Stimulated activated CD4-positive, alpha-beta T cell treated with anti-CD3 and anti-CD28 coated beads, Interleukin-1b, Interleukin-23, amount 100 ng/mL, for 48 hours (primary cell): ENCODE measurements at places on chromosomes 4 and X.

DNA sequence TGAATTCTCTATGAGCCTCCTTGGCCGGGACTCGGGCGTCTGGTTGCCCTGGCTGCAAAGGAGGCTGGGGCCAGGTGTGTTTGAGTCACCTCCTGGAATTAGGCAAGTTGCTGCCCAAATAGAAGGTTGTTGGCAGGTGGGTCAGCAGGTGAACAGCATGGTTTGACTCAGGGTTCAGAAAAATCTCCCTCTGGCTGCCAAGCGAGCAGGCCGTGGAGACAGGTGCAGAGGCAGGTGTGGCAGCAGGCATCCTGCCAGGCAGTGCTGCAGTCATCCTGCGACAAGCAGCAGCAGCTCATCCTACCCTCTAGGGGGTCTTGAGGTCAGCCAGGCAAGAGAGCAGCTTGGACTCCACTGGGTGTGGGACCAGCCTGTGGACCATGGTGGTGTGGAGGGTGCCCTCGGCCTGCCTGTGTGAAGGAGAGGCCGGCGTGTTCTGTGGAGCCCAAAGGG is 8.2 kb downstream of the MSANTD1 start:
- no peak for DNase-seq

DNA sequence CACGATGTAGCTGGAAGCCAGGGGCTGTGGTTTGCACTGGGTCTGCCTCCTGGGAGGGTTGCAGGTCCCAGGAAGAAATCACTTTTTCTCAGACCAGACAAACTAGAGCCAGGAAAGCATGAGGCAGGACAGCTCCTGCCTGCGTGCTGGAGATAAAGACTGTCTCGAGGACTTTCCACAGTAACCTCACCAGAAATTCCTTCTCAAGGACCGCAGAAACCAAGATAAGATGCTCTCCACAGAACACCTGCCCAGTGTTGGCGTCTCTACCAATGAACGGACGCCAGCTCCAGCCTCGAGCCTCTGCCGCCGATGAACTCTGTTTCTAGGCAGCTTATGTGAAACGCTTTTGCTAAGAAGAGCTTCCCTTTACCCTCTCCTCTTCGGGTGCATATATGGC is 76.9 kb upstream of the AFAP1 start:
- no peak for DNase-seq

GRCh38 chr4:3009422-3009821 is 46.1 kb downstream of the GRK4 start:
- DNase-seq: peak; percentile 47

GRCh38 chr4:36651253-36651652 is 369.8 kb downstream of the DTHD1 start:
- no peak for DNase-seq

GRCh38 chr4:124212815-124213630 is 499.5 kb downstream of the ANKRD50 start:
- DNase-seq: no peak

DNA sequence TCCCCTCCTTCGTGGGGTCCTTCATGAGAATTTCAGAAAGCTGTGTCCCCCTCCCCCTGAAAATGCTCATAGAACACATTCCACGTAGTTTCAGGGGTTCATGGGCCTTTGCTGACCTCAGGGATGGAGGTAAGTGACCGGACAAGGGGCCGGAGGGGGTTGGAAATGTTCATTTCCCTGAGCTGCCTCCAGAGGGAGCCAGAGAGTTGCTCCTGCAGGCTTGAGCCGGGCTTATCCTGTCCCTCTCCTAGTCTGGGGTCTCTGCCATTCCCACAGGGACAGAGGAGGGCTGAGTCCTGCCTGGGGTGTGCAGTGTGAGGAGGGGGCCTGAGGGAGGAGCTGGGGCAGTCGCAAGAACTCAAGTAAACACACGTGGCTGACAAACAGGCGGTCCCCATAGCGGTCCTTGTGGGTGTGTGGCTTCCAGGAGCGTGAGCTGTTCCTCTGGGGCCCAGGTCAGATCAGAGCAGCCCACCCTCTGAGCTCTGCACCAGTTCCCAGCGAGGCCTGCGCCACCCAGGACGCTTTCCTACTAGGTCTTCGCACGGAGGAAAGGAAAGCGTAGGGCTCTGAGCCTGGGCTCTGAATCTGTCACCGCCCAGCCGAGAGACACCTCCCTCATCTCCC is 62.5 kb downstream of the WFS1 start:
- no peak for DNase-seq

DNA sequence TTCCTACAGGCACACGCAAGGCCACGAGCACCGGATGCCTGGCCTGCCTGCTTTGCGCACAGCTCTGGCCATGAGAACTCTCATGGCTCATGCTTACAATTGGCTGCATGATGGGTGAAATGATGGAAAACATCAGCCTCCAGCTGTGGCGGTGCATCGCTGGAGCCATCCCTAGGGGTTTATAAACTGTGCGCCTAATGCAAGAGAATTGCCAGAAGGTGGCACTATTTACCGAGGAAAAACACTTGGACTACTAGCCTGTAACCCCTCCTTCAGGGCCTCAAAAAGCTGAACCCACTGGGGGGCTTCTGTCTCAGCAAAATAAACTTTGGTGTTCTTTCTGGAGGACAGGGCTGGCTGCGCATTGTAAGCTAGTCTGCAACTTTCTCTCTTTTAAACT is 51.9 kb downstream of the PHKA2 start:
- DNase-seq: no peak

GRCh38 chr4:86181585-86181984 is 178.3 kb downstream of the MAPK10 start:
- no peak for DNase-seq

GRCh38 chr4:108155373-108155772 is 13.4 kb downstream of the LEF1 start:
- DNase-seq: peak; percentile 35

- DNase-seq: no peak
These were observed 90.5 kb downstream of the ELOVL6 start for GRCh38 chr4:110107866-110108265.

DNA sequence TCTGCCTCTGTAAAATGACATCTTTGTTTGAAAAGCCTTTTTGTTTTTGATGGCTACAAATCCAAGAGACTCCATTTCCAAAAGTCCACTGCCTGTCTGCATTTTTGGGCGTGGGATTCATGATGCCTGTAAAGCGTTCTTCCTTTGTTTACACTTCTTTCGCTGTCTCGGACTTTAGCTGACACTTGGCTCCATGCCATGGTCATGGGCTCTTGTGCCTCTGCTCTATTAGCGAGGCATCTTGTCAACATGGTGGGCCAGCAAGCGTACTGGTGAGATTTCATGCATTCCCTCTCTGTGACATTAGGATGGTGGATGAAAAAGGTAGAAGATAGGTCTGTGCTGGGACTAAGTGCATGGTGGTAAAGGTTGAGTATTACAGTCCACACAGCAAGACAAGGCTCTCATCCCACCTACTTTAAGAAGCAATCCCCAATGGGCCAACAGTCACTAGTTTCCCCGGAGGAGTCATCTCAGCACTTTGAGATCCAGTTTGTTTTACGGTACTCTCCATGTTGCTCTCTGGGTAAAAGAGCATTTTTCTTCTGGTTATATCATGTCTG is 298.2 kb upstream of the KLF3 start:
- no peak for DNase-seq

GRCh38 chr4:151983854-151984253 is 223.0 kb upstream of the GATB start:
- no peak for DNase-seq

DNA sequence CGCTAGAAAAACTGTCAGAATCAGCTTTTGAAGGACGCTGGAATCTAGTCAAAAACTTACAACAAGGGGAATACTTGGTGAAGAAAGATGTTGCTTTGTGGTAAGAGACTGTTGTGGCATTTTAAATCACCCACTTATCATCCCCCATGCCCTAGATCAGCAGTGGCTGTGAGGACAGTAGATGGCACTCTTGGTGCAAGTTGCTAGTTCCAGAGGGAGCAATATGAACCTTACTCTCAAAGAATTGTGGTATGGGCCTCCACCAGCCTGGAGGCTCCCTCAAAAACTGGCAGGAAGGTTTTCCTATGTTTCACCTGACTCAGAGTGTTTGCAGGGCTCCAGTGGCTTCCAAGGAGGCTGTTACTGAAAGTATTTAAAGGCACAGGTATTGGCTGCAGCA is 37.7 kb upstream of the SLC16A2 start:
- DNase-seq: peak; percentile 6

- no peak for DNase-seq
These were observed 247.0 kb downstream of the C4orf33 start for GRCh38 chr4:129342819-129343408.

GRCh38 chr4:100306018-100306417 is 115.8 kb upstream of the DDIT4L start:
- DNase-seq: no peak

GRCh38 chrX:14497184-14497666 is 32.1 kb upstream of the GLRA2 start:
- no peak for DNase-seq

- no peak for DNase-seq
These were observed 119.1 kb downstream of the PAPSS1 start for GRCh38 chr4:107600983-107601382.

GRCh38 chr4:184548648-184549341 is 74.4 kb upstream of the IRF2 start:
- DNase-seq: no peak

- DNase-seq: no peak
These were observed 10.5 kb upstream of the TBC1D19 start for GRCh38 chr4:26573389-26573794.

- DNase-seq: no peak
These were observed 251.6 kb downstream of the NPFFR2 start for GRCh38 chr4:72283357-72283756.

GRCh38 chr4:121015421-121015820 is 56.9 kb downstream of the NDNF start:
- no peak for DNase-seq

GRCh38 chr4:94590493-94590892 is 138.8 kb downstream of the PDLIM5 start:
- no peak for DNase-seq

DNA sequence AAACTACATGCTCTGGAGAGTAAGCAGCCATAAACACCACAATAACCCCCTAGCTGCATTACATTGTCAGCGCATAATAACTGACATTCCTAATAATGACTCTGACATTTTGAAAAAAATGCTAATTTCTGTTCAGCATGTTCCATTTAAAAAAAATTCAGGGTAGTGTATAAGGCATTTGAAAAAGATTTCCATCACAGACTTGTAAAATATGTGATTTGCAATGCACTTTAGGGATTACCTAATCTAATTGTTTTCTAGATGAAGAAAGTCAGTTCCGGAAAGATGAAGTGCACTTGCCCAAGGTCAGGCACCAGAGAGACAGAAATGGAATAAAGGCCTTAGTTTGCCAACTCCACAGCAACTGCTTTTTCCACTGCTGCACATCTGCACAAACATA is 55.3 kb downstream of the FANCB start:
- DNase-seq: no peak

DNA sequence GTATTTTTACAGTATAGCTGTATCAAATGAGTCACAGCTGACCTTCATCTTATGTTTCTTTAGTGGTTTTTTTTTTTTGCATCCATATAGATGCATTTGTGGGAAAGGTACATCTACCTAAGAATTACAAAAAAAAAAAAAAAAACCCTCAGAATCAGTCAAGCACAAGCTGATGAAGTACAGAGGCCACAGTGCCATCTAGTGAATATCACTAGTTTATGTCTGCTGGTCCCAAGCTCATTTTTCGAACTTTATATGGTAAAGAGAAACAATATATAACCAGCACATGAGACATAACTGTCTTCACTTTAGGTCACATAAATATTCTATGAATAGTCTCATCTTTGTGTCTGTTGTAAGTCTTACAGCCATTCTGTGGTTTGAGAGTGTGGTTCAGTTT is 220.1 kb downstream of the DLG3 start:
- DNase-seq: no peak

DNA sequence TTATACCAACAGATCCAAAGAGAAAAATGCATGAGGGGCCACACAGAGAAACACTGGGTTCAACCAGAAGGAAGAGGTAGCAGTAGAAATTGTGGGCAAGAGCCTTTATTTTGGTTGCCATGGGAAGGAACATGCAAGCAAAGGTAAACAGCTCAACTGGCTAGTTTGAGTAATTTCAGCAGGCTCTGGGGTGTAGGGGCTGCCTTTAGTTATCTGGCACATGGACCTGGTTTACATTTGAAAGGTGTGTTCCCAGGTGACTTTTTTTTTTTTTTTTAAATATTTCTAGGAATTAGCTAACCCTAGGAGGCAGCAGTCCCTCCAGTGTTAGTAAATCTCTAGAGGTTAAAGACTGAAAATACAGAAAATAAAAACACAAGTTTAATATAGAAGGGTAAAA is 481.9 kb downstream of the ACTRT1 start:
- no peak for DNase-seq

GRCh38 chr4:6658209-6658595 is 17.7 kb downstream of the MRFAP1 start:
- DNase-seq: no peak

GRCh38 chr4:63459329-63459728 is 949.9 kb downstream of the TECRL start:
- no peak for DNase-seq

DNA sequence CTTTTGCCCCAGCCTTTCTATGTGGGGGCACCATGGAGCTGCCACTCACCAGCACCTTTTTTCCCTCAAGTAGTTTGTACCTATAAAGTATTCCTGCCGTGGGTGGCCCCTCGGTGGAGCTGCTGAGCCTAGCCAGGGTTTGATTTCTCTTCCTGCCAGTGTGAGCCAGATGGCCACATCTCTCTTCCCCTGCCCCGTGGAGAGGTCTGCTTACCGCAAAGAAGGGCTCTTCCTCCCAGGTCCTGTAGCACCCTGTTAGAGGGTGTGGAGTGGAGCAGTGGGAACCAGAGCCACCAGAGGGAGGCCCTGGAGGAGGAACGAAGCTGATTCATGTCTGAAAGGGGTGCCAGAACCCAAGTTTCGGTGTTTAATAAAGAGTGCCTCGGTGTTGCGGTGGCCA is 95.4 kb downstream of the PTTG2 start:
- no peak for DNase-seq

DNA sequence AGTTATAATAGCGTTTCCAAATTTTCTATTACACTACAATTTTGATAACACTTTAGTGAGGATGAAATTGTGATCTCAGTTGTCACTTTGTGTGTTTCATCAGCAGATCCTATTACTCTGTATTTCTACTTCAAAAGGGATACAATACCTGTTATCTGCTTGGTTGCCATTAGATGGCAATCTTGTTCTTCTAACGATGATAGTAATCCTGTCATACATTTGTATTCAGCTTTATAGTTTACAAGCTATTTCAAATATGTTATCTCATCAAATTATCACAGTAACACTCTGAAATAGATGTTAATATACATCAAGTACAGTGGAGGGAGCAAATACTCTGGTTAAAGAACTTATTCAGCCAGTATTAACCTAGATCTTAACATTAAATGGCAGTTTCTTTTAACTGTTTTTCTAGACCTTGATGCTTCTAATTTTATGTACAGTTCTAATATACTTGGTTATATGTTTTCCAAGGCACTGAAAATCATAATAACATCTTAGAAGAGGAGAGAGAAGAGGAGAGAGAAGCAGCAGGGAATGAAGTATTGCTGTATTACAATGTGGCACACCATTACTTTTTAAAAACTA is 292.0 kb downstream of the CCSER1 start:
- no peak for DNase-seq

DNA sequence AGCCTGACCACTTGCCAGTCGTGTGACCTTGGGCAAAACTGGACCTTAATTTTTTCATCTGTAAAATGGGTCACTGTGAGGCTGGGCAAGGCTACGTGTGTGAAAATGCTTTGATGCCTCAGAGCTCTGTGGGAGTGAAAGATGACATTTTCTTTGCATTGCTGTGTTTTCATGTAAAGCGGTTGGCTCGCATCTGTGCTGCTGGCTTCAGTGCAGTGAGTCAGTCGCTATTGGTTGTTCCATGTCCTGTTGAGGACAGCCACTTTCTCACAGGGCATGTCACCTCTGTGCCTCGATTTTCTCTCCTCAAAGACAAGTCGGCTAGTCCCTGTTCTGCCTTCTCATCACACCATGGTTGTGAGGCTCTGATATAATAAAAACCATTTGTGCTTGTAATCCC is 4.4 kb downstream of the MTMR1 start:
- peak; percentile 49 for DNase-seq
